ENCODE measurements at places on chromosomes 3 and 15. TPM values are rescaled to one million over a fixed set of nuclear protein-coding genes. Genes with fewer than 3 reads are reported as not detected.
A peak's percentile ranks its signal among the peaks of the same experiment; 100 is the strongest.

DNA sequence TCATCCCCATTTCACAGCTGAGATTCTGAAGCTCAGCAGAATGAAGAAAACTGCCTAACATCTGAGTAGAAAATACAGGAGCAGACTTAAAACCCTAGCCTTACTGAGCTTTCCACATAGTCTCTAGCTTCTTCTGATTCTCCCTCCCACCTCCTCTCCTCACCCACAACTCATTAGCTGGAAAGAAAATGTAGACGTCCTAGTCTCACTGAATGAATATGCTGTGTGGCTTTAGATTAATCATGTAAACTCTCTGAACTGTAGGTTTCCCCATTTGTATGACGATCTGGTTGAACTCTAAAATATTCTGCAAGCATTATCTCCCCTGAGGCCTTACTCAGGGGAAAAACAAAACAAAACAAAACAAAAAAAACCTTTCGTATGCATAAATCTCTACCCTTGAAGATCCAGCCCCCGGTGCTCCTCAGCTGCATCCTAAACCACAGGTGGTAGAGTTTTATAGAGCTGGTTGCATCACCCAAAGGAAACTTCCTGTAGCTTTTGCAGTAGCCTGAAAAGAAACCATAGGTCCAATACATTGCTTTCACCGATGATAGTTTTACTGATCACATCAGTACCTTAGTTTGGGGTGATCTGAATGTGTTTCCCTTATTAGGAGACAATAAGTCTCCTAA is 40.6 kb downstream of the FOXB1 start:
- DNase-seq: peak; percentile 33

GRCh38 chr3:45776611-45777010 is 19.7 kb downstream of the SLC6A20 start:
- no peak for DNase-seq

DNA sequence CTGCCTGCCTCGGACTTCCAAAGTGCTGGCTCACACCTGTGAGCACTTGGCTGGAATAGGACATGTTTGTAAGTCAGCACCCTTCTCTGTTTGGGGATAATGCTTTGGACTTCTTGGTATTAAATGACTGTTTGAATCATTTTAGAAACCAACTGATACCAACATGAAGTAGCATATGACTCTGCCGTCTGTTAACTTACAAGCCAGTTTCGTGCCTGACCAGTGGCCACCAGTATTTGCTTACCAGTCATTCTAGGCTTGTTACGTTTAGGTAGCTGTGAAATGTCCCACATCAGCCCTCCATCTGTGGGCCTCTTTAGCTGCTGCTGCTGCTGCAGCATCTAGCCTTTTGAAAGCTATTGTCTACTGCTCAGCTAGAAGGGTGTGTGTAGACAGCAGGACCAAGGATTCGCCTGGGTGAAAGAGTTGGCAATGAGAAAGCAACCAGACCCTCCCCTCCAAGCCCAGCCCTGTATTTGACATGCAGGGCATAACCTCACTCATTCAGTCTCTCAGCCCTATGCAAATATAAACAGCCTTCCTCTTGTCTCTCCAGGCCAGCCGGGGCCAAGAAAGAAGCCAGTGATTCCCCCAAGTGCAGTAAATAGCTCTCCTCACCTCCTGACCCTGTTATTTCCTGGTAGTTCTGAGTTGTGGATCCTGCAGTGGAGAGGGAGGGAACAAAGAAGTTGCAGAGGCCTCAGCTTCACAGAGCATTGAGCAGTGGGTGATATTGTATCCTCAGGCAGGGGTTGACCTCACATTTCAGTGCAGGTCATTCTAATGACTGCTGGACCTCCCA is 51.0 kb downstream of the NKIRAS1 start:
- no peak for DNase-seq

The ATP8B4 gene
- 75.3 TPM for total RNA-seq

The DNAH12 gene
- total RNA-seq: 0.11 TPM
